ENCODE measurements at places on chromosomes 1 and 21.

- DNase-seq = no peak
These were observed 52.6 kb downstream of the RPS6KC1 start for GRCh38 chr1:213103377-213104306.

DNA sequence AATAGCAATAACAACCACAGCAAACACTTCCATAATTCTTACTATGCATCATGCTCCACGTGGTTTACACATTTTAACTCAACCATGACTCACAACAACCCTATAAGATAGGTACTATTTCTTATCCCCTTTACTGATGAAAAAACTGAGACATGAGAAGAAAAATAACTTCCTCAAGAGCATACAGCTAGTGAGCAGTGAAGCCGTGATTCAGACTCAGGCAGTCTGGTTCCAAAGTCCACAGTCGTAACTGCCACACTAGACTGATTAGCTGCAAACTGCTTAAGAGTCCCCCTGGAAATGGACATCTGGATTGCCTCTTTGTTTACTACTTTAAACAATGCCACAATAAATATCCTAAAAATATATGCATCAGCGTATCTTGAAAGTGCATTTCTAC is 55.7 kb downstream of the PLD5 start:
- no peak for DNase-seq

DNA sequence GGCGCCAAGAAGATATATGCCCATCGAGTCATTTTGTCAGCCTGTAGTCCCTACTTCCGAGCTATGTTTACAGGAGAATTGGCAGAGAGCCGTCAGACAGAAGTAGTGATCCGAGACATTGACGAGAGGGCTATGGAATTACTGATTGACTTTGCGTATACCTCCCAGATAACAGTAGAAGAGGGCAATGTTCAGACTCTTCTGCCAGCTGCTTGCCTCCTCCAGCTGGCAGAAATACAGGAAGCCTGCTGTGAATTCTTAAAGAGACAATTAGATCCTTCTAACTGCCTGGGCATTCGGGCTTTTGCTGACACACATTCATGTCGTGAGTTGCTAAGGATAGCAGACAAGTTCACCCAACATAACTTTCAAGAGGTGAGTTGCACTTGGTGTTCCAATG is 19.1 kb downstream of the KLHL20 start:
- DNase-seq = no peak

- no peak for DNase-seq
These were observed 881.3 kb upstream of the ADGRL2 start for GRCh38 chr1:80919426-80919825.

- no peak for DNase-seq
These were observed 70.0 kb upstream of the BCAR3 start for GRCh38 chr1:93751377-93752250.

DNA sequence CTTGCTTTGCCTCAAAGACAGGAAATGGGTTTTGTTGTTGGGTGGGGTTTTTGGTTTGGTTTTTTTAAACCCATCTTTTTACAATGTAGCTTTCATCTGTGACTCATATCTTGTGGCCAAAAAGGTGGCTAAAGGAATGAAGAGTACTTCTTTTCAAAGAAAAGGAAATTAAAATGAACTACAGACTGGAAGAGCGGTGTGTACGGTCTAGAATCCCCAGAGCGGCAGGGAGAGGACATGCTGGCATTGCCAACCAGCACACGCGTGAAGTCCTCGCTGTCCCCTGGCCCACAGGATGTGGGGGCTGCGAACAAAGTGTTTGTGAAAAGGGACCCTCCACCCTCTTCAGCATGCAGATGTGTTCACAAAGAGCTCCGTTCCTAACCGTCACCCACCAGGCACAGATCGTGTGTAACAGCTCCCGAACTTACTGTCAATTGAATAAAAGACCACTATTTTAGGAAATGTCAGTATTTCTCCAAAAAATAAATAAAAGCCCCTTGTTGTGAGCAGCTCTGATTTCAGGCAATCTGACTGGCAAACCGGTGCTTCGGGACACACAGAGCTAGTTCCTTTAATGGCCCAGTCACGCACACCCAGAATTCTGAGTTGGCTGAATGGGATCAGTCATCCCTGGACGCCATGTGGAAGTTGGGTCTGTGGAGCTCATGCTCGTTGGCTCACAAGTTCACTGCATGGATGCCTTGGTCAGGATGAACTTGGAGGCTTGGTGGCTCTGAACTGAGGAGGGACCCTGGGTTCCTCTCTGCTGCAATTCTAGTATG is 602.9 kb downstream of the NPHP4 start:
- DNase-seq = no peak

GRCh38 chr21:27079636-27080240 is 112.8 kb upstream of the ADAMTS5 start:
- DNase-seq = no peak

DNA sequence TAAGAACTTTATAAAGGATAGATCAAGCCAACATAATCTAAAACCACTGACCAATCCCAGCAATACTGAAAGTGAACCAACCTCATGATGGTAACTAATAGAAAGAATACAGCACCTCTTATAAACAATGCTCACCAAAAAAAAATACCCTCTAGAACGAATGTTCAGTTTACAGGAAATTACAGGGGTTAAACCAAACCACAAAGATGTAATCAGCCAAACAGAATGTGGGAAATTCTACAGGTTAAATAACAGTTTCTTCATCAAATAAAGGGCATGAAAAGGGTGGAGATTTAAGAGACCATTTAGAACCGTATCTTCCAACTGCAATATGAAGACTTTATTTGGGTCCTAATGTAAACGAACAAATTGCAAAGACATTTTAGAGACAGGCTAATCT is 30.4 kb downstream of the ARID4B start:
- DNase-seq = no peak

Measured in stimulated activated CD4-positive, alpha-beta T cell treated with anti-CD3 and anti-CD28 coated beads, Interleukin-1b, Interleukin-23, amount 100 ng/mL, for 24 hours (primary cell).